ENCODE measurements at places on chromosomes 7 and 10.

- no peak for DNase-seq
Observed at GRCh38 chr10:24303522-24304310, 94.8 kb downstream of the KIAA1217 start.

GRCh38 chr10:26858707-26859034 lies 2.1 kb downstream of the ABI1 start:
- DNase-seq = no peak

DNA sequence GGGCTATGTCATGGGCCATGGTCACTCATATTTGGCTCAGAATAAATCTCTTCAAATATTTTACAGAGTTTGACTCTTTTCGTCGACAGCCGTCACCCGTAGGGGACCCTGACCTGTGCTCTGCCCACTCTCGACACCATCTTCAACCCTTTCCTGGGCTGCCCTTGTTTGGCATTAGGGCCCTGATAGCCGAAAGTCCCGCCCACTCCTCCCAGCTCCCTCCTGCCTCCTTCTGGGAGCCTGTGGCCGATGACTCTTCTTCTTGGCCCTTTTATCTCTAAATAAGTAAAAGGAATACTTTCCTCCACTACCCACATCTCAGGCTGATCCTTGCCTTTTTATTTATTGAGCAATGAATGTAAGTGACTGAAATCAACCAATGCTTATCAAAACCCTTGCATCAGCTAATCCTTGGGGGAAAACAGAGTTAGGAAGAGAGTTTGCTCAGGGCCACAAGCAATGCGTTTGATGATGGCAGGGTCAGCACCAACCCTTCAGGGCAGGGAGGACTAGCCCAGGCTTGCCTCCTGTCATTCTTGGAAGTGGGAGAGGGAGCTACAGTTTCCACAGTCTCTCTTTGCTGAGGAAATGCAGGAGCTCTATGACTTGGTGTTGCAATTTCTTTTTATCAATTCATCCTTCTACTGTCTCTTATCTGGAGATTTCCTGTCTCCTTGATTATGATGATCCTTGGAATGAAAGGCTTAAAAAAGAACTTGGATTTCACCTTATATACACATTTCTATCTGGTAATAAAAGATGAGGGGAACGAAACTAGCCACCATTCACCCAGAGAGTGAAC lies 218.2 kb upstream of the PODXL start:
- no peak for DNase-seq

DNA sequence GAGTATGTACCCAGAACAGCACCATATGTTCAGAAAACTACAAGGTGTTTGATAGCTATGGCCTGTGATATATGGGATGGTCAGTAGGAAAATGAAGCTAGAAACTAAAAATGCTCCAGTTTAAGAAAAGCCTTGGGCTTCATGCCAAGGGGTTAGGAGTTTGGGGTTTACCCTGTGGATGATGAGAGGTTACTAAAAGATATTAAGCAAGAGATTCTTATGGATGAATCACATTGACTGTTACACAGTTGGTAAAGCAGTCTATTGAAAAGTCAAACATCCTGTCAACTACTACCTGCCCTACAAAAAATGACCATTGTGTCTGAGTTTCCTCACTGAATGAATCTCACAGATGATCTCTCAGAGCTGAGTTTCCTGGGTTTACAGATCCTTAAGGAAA lies 166.2 kb upstream of the INHBA start:
- DNase-seq = no peak

DNA sequence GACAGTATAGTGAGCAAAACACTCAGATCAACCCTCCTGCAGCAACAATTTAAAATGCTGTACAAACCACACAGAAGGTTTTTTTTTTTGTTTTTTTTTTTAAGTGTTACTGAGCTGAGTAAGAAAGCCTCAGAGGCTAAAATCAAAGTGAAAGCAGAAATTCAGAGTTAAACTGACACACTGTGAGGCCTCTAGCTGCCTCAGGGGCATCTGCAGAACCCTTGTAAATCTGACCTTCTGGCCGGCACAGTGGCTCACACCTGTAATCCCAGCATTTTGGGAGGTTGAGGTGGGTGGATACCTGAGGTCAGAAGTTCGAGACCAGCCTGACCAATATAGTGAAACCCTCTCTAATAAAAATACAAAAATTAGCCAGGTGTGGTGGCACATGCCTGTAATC lies 7.4 kb upstream of the GNA12 start:
- DNase-seq = no peak

GRCh38 chr7:106203473-106203872 lies 81.3 kb downstream of the NAMPT start:
- DNase-seq = no peak

DNA sequence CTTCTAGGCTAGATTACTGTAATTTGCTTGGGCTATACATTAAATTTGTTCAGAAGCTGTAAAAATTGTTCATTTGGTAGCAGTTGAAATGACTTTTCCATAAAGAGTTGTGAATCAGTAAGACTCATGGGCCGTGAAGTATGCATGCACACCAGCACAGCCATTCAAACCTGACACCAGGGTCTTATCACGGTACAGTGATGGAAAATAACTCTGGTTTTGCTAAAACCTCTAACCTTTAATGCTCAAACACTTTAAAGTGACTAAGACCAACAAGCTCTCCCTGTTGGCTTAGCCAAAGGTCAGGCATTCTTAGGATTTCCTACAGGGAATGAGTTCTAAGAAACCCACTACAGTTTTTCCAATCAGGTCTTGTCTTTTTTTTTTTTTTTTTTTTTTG lies 11.5 kb downstream of the ARL3 start:
- DNase-seq = no peak

DNA sequence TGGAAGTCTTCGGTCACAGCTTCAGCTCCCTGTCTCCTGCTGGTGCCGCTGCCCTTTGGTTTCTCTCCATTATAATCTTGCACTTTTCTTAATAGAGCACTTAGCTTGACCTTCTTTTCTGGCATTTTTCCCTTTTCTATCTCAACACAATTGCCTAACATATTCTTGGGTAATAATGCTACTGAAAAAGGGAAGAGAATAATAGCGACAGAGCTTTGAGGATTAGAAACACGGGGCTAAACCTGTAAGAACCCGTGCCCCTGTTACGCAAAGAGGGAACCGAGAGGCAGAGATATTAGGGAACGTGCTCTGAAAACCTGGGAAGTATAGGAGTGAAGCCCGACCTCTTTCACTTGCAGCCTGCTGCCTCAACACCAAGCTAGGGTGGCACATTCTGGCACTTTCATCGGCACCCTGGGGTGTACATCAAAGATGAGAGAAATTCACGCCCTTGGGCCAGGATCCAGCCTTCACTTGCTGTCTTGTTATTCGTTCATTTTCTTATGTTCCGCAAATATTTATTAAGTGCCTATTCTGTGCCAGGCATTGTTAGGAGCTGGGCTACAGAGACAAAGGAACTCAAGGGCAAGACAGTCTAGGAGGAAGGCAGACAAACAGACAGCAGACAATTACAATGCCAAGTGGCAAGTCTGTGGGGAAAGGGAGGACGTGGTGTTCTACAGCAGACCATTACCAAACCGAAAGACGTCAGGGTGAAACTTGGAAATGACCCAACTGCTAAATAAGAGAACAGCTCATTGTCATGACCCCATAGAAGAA lies 33.0 kb upstream of the GALNTL5 start:
- DNase-seq = no peak

DNA sequence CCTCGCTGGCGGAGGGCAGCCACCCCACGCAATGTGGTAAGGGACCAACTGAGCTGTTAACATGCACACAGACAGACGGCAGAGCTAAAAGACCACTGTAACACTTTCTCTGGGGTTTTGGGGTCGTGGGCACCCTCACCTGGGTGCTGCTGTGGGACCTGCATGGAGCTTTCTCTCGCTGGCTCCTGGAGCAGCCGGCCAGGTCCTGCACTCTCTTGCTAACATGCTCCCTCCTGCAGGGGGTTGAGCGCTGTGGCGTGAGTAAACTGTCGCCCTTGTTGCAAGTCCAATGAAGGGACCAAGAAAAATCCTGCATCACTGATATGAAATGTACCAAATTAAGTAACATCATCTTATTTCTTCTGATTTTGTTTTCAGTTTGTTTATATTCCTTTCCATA lies 92.0 kb downstream of the ADK start:
- DNase-seq = no peak
